ENCODE measurements at places on chromosomes 12 and 14.

DNA sequence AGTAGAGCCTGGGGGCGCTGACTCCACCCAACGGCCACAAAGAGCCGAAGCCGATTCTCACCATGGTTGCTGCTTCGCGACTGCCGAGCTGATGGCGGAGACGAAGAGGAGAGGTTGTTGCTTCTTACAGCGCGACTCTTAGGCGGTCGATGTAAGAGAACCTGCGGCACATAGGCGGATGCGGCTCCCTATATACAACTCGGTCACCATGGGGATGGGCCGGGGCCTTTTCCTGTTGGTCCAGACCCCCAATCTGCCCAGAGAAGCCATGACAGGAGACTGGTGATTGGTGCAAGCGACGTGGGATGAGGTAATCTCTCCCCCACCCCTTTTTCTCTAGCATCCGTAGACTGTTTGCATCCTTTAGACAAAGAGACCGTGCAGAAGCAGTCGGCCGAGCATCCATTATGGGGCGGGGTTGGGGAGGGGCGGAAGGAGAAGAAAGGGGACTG lies at the start of gene TUBA1A:
TUBA1A (minus strand) TSS at position 165 of the 452 bp plus-strand sequence; CDS start at position 64, 101 bp downstream.
- peak; percentile 96 for DNase-seq

- DNase-seq = no peak
These were observed 53.1 kb downstream of the BRMS1L start for GRCh38 chr14:35879151-35879648.

- DNase-seq = peak; percentile 42
These were observed 115.2 kb upstream of the RTL1 start for GRCh38 chr14:101018561-101019290.

DNA sequence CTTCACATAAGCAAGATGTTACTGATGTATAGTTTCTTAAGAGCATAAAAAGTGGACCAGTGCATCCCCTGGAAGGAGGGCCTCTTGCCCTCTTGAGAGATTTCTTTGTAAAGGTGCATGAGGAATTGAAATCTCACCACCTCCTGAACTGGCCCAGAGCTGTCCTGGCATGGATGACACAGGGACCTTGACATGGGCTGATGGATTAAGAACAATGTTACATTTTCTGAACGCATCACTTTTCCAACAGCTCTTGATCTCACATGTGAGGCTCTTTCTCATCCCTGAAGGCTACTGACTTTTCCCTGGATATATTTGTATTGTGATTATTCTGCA lies 360.4 kb downstream of the RGS6 start:
- DNase-seq = no peak

GRCh38 chr12:86729739-86730138 lies 473.5 kb upstream of the MGAT4C start:
- no peak for DNase-seq

DNA sequence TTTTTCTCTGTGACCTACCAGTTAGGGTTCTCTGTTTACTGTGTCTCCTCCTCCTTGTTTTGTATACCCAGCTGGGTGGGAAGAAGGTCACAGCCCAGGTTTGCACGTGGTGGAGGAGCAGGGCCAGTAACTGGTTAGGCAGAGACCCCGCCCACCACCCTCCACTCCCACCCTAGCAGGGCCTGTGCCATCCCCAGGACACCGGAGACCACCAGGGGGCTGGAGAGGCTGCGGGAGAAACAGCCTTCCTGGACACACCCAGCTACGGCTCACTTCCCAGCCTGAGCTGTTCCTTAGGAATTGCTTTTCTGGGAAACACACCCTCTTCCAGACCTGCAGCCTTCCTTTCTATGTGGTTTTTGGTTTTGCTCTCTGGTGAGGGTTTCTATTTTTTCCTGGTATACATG lies 21.1 kb downstream of the BDKRB2 start:
- DNase-seq = no peak

- peak; percentile 88 for DNase-seq
These were observed 3.6 kb downstream of the LRRC74A start for GRCh38 chr14:76829650-76830421.
